ENCODE measurements at places on chromosomes 7 and 10.

DNA sequence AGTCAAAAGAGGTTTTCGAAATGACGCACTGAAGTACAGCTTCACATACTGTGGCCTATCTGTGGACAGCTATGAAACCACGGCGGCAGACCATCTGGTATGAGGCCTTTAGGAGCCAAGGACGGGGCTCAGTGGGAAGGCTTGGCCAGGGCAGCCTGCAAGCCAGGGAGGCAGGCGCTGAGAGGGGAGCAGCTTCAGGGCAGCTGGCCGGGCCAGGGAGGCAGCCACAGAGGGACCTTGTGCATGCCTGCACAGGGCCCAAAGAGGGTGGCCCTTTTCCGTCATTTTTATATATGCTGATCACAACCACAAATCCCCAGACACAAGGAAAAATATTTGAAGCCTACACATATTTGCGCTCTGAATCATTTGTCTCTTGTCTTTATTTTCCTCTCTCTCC lies 13.5 kb downstream of the CALD1 start:
- no peak for DNase-seq

DNA sequence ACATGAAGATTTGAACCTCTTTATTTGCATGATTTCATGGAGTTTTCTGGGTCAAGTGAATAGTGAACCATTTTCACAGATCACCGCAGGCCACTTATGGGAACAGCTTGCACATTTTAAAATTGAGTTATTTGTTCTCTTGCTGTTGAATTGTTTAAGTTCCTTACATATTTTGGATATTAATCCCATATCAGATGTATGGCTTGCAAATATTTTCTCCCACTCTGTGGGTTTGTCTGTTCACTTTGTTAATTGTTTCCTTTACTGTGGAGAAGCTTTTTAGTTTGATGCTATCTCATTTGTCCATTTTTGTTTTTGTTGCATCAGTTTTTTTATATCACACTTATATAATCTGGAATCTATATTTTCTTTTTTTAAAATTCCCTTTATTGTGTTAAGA lies 14.1 kb upstream of the ZC3HAV1L start:
- DNase-seq, result no peak

GRCh38 chr10:94493463-94493862 lies 52.1 kb upstream of the HELLS start:
- no peak for DNase-seq

DNA sequence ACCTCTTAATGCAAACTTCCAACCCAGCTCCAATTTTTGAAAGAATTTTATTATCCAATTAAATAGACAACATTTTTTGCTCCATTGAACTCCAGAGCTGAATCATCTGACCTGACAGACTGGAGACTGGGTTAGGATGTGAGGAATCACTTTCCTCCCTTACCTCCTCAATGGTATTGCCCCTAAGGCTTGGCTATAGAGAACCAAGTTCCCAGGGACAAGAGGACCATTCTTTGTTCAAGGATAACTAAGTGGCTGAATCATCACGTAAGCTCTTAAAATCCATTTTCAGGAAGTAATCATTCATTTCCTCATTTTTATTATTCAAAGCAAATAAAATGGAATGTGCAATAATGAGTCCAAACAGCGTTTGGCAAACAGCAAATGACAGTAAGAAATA lies 335.1 kb downstream of the GATA3 start:
- DNase-seq, result no peak

- DNase-seq, result no peak
Observed at GRCh38 chr7:105218215-105218614, 170.5 kb downstream of the SRPK2 start.

- no peak for DNase-seq
Observed at GRCh38 chr7:116340943-116341907, 130.9 kb downstream of the TES start.

GRCh38 chr10:70749756-70750155 lies 35.4 kb downstream of the TBATA start:
- no peak for DNase-seq

DNA sequence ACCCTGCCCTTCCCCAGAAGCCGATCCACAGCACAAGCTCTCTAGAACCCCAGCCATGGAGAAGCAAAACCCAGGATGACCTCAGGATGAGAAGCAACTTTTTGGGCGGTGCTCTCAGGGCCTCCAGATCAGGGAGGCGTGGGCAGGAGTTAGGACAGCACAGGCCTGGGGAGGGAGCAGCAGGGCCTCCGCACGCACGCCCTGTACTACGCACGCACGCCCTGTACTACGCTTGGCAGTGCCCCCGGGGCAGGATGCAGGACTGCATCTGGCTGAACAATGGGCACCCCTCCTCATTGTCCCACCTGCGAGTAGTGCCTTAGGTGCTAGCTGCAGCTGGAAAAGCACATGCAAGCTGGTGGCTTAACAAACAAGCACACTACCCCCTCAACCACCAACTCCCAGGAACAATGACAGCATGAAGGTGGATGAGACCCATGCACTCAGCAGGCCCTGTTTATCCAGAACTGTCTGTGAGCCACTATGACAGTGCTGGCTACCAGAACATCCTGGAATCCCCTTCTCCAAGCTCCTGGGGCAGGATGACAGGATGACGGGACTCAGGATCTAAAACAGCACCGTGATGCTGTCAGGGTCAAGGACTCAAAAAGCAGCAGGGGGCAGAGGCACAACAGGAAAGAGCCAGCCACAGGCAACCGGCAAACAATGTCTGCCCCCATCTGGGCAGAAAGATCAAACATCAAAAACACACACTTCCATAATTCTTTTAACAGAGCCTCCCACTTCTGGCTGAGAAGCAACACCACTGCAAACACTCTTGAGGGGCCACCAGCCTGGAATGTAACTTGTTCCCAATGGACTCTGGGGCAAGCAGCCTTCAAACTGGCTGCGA lies 11.8 kb downstream of the PODXL start:
- DNase-seq, result no peak

GRCh38 chr10:106874604-106874889 lies 290.0 kb downstream of the SORCS1 start:
- no peak for DNase-seq

DNA sequence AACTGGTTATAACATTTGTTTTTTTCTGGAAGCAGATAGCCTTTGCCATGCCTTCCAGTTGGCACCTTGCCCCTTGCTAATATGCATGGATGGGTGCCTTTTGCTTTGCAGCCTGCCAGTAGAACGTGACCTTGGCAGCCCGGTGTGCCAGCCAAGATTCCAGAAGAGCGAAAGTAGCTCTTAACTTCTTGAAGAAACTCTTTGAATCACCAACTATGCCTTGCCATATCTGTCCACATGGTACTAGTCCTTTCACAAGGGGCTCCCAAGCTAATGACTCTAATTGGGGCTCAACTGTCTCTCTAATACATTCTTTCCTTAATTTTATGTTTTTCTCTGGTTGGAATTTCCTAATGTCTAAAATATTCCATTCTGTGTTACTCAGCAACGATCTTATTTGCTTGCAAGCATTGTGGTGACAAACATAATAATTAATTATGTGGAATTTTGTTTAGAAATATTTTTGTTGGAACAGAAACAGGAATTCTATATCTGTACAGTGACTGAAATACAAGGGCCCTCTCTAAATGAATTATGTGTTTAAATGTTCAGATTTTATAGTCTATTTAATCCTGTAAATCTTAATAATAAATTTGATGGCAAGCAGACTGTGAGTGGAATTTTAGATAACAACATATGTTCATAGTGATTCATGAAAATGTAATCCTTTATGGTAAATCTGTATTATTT lies 45.8 kb downstream of the HDAC9 start:
- no peak for DNase-seq

- DNase-seq, result peak; percentile 67
Observed at GRCh38 chr7:54788664-54789063, 29.7 kb upstream of the SEC61G start.

DNA sequence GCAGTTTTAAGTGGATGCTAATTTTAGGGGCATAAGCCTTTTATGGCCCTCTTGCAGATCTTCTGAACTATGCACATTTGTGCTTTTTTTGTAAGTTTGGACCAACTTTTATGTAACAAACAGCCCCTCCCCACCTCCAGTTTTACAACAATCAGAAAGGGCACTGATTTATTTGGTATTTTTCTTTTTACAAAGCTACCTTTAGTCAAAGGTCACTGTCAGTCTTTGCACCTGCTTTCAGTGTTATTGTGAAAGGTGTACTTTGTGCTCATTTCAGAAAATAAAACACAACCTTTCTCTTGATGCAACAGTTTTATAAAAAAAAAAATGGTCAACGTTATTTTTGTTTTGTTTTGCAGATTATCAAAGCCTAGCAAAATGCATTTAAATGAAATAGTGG lies 39.2 kb downstream of the MPLKIP start:
- DNase-seq, result no peak

DNA sequence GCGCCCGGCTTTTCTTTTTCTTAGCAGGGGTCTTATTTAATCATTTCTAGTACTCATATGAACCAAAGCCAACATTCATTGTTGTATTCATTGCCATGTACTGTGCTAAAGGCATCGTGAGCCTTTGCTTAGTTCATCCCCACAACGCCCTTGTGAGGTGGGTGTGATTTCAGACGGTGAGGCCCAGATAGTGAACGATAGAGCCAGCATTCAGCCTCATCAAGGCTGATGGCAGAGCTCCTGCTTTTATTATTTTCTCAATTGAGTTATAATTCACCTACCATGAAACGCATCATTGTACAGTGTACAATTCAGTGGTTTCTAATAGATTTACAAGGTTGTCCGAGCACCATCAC lies 50.1 kb downstream of the HK1 start:
- DNase-seq, result no peak

GRCh38 chr10:121260377-121260776 lies 337.9 kb downstream of the FGFR2 start:
- DNase-seq, result no peak

DNA sequence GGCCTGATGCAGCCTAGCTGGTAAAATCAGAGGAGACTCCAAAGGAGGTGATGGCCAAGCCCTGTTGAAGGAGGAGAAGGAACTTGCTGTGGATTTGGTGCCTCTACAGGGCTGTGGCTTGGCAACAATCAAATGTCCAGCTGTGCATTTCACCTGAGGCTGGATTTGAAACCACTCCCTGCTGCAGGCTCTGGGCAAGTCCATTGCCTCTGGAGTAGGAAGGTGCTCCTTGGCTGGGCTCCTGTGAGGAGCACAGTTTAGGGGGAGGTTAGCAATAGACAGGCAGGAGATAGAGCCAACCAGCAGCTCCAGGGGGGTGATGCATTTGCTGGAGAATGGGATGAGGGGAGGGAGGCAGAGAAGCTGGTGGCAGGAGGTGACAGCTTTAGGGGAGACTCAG lies 26.5 kb downstream of the CDH23 start:
- DNase-seq, result no peak

DNA sequence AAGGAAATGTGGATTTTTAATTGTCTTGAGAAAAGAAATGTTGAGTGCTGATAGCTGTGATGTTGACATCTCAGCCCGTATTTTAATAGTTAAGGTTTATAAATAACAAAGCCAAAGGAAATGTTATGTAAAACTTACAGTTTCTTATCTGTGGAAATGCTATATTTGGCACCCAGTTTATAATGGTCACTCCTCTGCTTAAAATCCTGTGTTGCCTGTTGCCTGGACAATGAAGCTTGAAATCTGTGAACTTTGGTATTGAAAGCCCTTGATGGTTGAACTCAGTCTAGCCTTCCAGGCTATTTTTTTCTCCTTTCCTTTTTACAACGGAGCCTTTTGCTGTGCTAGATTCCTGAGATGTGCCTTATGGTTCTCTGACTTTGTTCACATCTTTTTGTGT lies 46.5 kb downstream of the MCU start:
- DNase-seq, result no peak

DNA sequence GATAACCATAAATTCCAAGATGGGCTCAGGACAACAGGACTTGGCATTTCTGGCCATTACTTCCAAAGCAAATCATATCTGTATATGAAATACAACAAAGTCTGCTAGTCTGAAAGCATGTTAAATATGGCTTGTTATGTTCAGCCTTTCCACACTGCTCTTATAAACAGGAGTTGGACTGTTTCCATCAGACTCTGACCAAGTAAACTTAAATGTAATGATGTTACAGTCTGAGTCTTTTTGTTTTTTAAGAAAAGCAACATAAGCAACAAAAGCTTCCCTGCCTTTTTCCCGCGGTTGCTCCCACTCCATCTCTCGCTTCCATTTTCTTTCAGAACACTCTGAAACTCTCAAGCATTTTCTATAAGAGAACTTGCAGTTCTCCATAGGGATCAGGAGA lies 8.1 kb upstream of the CDCA7L start:
- no peak for DNase-seq

GRCh38 chr10:59243611-59244195 lies 67.3 kb downstream of the PHYHIPL start:
- DNase-seq, result no peak

Data from NCI-H1105 (cell line).